Coronary artery (tissue), 2 donors: ENCODE measurements at places on chromosomes 7 and 10.

- no peak for DNase-seq
Measured at GRCh38 chr7:70017357-70017756, 419.1 kb downstream of the AUTS2 start.

DNA sequence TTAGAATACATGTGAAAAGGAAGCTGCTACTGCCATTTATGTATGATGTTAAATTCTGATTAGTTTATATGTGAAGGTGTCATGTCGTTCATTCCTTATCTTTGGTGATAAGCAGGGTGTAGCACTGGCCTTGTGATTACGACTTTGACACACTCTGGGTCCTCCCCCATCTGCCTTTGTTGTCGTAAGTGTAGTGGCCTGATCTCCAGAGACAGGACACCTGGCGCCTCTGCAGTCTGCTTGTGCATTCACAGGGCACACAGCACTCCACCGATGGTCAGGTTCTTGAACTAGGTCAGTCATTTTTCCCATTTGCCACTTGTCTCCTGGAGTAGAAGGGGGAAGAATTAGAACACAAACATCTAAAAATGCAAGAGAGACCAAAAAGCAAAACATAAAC is 186.0 kb downstream of the PRKCQ start:
- no peak for DNase-seq

GRCh38 chr7:2607923-2608904 is 23.6 kb upstream of the TTYH3 start:
- no peak for DNase-seq

DNA sequence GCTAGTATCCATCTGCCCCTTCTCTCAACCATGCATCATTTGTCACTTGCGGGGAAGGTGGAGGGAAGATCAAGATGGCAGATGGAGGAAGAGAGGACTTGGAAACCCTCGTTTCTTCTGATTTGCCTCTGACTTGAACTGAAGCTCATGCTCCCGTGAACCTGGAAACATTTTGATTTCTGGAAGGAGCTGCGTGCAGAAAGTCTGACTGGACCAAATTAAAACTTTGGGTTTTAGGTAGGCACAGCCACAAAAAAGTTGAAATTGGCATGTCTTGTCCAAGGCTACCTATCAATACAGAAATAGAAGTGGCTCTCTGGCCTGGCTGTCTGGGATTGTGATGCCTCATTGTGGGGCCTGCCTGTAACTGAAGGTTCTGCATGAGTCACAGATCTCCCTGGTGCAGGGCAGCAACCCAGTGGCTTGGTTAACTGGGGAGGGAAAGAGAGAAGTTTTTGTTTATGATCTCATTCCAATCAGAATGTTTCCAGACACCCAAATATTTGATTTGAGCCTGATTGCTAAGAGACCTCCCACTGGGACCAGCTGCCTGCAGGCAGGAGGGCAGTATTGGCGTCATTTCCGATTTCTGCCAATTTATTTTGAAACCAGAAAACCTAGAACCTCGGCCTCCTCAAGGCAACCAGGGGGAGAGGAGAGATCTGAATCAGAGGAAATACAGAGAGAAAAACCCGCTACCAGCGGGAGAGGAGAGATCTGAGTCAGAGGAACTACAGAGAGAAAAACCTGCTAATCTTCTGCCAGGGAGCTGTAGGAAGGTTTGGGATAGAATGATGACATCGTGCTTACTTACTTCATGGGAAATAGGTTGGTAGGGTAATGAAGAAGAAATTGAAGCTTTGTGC is 363.6 kb downstream of the ANKRD30A start:
- DNase-seq, result peak; percentile 38

DNA sequence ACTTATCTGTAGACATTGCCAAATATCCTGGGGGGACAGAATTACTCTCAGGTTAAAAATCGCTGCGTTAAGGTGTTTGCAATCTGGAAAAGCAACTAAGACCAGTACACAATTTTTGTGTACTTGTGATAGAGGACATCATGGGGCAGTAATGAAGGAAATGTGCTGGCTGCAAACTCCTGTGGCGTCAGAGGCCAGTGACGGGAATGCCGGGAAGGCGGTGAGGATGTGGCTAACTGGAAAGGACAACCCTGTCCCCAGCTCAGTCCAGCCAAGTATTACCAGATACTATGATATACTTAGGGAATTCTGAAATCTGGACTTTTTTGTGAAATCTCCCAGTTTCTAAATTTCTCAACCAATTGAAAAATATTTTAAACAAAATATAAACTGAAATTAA is 103.1 kb upstream of the NANOS1 start:
- DNase-seq, result no peak

- no peak for DNase-seq
Measured at GRCh38 chr10:113538151-113538550, 14.7 kb upstream of the HABP2 start.
